ENCODE measurements at places on chromosomes 12 and 14.

GRCh38 chr12:84891106-84891838 is 21.3 kb downstream of the SLC6A15 start:
- no peak for DNase-seq

DNA sequence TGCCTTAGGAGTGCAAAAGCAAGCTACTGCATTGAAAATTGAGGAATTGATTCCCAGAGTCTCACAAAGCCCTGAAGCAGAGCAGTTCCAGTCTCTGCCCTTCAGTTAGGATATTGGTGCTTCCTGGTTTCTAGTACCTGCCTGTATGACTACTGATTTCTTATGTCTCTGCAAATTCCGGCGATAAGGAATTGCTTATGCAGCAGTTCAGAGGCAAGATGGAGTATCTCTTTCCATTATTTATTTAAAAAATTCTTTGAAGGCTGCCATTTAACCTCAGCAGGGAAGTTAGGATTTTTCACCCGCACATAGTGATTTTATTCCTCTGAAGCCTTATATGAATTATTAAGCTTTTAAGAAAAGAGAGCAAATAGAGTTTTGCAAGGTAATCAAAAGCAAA is 184.9 kb upstream of the SSTR1 start:
- no peak for DNase-seq

DNA sequence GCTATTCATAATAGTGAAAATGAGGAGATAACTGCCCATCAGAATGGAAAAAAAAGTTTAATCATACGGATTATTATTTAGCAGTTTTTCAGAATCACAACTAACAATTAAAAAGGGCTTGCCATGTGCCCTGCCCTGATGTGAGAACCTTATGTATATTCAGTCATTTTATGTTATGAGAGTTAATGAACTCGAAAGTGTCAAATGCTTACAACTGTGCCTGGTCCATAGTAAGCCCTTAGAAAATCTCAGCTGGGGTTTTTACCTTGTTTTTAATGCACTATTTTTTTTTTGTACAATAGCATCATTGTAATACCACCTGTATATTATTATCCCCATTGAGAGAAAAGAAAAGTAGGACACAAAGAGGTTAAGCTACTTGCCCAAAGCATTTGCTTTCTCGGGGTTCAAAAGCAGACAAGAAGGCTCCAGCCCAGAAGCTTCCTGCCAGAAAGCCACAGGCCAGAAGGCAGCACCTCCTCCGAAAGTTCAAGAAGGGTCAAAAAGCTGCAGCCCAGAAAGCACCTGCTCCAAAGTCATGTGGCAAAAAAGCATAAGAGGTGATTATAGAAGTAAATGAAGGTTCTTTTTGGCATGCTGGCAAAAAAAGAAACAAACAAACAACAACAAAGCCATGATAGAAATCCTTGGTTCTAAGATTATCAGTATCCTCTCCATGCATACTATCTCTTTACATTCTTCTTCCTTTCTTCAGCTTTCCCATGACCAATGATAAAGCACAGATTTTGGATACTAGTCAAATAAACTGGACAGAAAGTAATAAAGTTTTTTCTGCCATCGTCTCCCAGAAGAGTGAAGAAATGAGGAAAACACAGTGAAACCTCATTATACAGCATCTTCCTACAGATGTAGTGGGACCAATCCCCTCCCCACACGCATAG is 59.1 kb upstream of the NAP1L1 start:
- DNase-seq, result no peak

- no peak for DNase-seq
Measured at GRCh38 chr14:72701237-72701565, 192.7 kb downstream of the DPF3 start.

DNA sequence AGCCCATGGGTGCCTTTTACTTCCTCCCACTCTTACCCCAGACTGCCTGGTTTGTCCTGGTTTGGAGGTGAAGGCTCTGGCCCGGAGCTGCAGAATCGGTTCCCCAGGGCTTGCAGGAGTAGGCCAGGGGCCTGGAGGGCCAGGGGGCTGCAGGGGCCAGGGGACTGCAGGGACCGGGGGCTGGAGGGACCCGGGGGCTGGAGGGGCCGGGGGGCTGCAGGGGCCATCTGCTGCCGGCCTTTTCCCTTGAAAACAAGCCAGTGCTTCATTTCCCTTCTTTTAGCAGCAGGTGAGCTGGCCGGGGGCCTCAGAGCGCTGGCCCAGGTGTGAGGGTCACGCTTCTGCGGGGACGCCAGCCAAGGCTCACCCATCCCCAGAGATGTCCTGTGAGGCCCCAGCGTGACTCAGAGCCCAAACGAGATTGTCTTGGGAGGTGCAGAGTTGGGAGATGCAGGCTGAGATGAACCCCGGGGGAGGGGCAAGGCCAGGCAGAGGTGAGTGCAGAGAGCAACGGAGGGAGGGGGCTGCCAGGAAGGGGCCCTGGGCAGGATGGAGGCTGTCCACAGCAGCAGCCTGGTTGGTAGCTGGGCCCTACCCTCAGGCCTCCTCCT is 154.9 kb downstream of the KIF26A start:
- DNase-seq, result no peak
